SHP77 treated with DMSO at 0.1 percent for 48 hours (cell line): ENCODE measurements at places on chromosomes 5 and 9.

- DNase-seq = no peak
Measured at GRCh38 chr5:72552041-72552557, 44.9 kb upstream of the ZNF366 start.

- DNase-seq = no peak
Measured at GRCh38 chr5:64340293-64340692, 165.5 kb upstream of the RGS7BP start.

GRCh38 chr9:14180093-14180959 lies 133.6 kb downstream of the NFIB start:
- no peak for DNase-seq

GRCh38 chr5:30438785-30439184 lies 754.7 kb upstream of the CDH6 start:
- no peak for DNase-seq

GRCh38 chr5:40568548-40568947 lies 111.2 kb upstream of the PTGER4 start:
- DNase-seq = no peak

- no peak for DNase-seq
Measured at GRCh38 chr5:35485487-35485886, 132.2 kb upstream of the SPEF2 start.

DNA sequence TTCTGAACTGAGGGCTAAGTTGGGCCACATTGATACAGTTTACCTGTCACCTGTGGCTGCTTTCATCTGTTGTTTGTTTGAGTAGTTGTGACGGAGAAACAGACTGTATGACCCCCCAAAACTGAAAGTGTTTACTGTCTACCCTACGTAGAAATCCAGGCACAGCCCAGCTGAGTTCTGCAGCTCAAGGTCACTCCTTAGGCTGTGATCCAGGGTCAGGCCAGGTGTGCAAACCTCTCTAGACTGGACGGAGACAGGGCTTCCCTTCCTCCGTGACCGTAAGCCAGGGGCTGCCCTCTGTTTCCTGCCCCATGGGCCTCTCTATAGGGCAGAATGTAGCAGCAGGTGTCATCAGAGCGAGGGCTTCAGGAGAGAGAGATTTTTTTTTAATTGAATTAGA lies 207.9 kb upstream of the OTULINL start:
- peak; percentile 47 for DNase-seq

DNA sequence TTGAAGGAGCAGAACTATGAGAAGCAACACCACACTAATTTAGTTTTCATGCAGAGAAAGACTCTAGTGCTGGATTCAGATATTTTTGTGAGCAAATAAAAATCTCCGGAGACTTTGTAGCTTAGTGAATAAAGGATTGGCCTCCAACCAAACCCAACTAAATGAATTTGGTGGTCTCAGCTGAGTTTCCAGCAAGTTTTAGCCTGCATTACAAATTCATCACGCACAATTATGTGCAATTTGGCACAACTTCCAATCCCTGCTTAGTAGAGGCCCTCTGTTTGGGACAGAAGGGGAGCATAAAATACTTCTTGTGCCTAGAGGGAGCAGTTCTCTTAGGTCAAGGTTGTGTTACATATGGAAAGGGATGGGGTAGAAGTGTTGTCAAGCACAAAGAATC lies 112.3 kb upstream of the ADAMTSL1 start:
- no peak for DNase-seq

DNA sequence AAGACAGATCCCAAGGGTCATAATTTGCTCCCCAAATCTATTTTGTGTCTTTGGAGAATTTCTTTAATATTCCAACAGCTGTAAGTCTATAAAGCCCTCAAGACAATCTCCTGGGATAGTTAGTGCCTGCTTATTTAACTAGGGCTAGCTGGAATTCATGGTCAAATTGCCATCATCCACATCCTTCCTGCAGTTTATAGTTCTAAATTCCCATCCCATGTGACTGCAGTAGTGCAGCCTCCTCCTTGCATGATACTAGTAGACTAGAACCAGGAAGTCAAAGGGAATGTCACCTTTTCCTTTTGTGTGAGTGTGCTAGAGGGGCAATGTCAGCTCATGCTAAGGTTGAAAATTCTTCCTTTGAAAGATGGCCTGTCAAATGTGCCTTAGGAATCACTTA lies 214.8 kb upstream of the PIK3R1 start:
- DNase-seq = no peak

DNA sequence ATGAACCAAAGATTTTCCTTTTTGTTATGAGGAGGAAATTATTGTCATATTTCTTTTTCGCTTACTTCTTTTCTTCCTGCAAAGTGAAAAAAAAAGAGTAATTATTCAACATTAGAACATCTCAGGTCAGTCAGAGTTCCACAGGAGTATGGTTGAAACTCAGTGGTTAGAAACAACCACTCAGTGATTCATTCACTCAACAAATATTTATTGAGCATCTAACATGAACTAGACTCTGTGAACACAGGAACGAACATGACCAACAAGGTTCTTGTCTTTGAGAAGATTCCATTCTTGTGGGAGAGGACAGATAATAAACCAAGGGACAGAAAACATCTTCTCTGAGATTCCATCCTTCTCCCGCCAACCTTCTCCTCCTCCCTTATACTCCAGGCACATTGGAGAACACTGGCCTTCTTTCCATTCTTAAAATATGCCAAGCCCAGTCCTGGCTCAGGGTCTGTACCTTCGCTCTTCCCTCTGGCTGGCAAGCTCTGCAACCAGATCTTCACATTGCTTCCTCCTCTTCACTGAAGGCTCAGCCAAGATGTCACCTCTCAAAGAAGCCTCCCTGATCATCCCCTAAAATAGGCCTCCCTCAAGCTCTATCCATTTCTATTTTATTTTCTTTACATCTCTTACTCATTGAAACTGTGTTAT lies 6.8 kb upstream of the GRAMD2B start:
- no peak for DNase-seq

DNA sequence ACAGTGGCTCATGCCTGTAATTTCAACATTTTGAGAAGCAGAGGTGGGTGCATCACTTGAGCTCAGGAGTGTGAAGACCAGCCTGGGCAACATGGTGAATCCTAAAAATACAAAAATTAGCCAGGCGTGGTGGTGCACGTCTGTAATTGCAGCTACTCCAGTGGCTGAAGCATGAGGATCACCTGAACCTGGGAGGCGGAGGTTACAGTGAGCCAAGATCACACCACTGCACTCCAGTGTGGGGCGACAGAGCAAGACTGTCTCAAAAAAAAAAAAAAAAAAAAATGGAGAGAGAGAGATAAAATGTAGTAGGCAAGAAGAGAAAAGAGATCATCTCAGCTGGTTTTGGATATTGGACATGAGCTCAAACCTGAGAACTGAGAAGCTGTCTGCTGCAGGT lies 23.7 kb upstream of the ZCCHC7 start:
- no peak for DNase-seq

DNA sequence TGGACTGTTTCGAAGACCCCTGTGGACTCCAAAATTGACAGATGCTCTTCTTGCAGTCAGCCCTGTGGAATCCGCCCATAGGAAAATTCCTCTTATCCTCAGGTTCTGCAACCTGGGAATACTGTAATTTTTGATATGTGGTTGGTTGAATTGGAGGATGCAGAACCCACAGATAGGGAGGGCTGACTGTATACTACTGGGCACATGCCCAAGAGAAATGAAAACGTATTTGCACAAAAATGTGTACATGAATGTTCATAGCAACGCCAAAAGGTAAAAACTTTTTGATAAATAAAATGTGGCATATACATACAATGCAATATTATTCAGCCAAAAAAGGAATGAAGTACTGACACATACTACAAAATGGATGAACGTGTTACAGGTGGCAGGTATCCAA lies 1.9 kb upstream of the SNAPC3 start:
- DNase-seq = no peak

- no peak for DNase-seq
Measured at GRCh38 chr9:90838098-90838497, 36.5 kb downstream of the SYK start.

DNA sequence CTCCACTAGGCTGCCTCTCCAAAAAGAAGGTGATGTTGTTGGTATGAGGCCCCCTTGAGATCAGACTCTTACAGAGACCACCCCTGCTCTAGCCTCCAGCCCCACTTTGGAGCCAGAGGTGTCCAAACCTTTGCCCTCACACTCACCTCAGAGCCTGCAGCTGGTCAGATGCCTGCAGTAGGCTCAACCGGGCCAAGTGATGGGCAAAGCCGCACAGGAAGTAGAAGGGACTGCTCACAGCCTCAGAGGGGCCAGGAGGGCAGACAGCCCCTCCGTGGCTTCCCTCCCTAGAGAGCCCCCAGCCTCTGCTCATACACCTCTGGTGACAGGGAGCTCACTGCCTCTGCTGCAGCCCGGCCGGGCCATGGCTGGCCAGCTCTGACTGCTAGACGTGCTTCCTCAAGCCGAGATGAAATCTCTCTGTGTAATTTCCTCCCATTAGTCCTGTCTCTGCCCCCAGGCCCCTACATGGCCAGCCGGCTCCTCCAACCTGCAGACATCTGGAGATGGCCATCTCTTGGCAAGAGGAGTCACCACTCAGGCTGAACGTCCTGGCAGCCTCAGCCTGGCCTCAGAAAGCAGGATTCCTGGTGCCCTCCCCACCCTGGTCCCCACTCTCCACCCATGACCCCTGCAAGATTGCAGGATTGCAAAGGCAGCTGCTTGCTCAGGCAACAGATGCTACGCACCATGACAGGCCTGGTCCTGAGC lies 7.3 kb upstream of the TCF7 start:
- no peak for DNase-seq

- DNase-seq = no peak
Measured at GRCh38 chr5:2699686-2700085, 51.8 kb downstream of the IRX2 start.

- no peak for DNase-seq
Measured at GRCh38 chr9:135385793-135386192, 93.8 kb upstream of the PPP1R26 start.

GRCh38 chr5:86858442-86858841 lies 240.7 kb downstream of the COX7C start:
- DNase-seq = no peak

GRCh38 chr5:134968055-134968454 lies 348 bp downstream of the CATSPER3 start:
- DNase-seq = no peak

DNA sequence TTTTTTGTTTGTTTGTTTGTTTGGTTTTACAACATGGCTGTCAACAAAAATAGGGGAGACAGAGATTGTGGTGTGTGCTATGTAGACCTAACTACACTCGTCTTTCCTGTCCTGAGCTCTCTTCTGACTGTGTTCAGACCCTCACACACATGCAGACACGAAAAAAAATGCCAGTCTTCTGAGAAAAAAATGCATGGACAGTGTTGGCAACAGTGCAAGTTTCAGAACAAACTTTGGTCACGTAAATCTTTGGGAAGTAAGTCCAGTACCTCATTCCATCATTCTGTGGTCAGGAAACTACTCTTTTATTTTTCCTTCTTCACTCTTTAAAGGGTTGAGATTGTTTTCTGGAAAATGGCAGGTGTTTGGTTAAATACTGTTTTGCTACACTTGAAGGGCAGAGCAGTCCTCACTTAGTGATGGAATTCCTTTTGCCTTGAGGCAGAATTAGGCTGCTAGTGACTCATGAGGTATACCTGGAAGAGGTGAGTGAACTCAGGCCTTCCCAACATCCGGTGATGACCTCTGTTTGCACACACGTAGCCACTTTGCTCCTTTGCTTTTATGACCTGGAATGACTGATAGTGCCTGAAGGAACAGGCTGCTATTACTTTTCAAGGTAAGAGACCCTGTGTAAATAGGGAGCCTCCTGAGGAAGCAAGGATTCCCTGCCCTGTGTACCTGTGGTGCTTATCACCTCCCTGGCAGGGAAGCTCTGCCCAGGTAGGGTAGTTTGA lies 81.6 kb upstream of the TNFAIP8 start:
- no peak for DNase-seq

- no peak for DNase-seq
Measured at GRCh38 chr9:132109291-132109690, 29.6 kb upstream of the MED27 start.

GRCh38 chr9:93020771-93021670 lies 37.5 kb upstream of the SUSD3 start:
- DNase-seq = no peak

DNA sequence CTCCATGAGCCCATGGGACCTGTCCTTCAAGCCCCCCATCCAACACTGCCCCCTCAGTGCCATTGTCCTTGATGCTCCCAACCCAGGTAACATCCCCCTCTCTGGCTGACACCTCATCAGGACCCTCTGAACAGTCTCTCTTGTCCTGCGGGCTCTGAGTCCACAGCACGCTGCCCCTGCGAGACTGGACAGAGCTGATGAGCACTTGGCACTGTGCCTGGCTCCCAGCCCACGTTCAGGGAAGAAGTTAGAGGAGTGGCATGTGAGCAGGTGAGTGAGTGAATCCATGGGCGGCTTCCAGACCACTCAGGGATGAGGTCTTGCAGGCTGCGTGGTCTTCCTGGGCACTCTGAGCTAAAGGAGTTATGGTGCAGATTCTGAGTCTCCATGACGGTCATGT lies 70.7 kb downstream of the PAX5 start:
- DNase-seq = no peak
